T-cell (primary cell): ENCODE measurements at places on chromosomes 5 and 9. TPM values are rescaled to one million over a fixed set of nuclear protein-coding genes. Genes with fewer than 3 reads are reported as not detected.

Gene UQCRQ
- 132 TPM for total RNA-seq

DNA sequence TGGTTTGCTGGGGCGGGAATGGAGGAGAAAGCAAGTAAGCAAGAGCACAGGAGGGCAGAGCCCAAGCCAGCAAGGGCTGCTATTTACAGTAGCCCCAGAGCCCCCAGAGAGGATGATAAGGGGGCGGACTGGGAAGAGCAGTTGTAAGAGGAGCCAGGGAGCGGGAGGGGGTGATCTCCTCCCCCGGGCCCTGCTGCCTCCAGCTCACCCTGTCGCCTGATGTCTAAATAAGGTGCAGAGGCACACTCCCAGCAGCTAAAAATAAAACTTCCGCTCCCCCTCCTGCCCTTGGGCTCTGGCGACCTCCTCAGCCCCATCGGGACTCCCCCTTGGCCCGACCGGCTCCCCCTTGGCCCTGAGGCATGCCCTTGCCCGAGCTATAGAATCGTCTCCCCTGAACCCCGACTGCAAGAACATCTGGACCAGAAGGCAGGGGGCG is 14.4 kb upstream of the CCDC69 start:
- DNase-seq: no peak

Gene GPX8
- total RNA-seq: not detected

GRCh38 chr5:16135506-16135905 is 44.1 kb downstream of the MARCHF11 start:
- no peak for DNase-seq

Gene LCN1
- not detected for total RNA-seq

Gene SEMA5A
- 1.7 TPM for total RNA-seq

DNA sequence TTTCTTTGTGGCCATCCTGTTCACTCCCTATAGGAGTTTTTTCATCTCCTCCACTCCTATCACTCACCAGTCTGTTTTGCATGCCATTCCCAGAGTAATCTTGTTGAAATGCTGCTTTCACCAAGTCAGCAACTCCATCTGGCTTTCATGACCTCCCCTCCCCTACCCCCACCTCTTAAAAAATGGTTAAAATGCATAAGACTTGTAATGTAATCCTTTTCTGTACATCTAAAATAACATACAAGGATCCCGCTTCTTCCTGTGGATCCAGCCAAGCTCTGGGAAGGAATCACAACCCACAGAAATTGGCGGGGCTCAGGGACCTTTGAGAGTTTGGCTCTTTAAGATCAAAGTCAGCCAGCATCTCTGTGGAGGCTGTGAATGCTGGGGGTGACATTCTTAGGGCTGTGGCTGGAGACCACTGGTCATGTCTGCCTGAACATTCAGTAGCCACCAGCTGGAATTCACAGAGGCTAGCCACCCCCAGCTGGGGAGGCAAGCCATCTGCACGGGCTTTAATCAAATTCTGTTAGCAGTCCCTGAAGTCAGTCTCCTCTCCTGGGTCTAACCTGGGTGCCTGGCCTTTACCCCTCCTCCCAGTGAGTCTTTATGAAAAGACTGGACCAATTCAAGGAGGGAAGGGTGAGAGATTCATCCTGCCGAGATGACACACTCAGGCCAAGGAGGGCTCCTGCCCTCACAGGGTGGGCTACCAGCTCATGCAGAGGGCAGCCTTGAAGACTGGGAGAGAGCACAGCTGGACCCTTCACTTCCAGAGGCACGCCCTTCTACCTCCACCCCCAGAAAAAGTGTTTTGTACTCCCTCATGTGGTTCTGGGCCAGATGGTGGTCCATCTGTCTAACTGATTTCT is 132.9 kb downstream of the LIFR start:
- DNase-seq: no peak

Gene PCDHGA8
- not detected for total RNA-seq

Gene CCNJL
- 0.41 TPM for total RNA-seq
